ENCODE measurements at places on chromosomes 5 and 9.
A peak's percentile ranks its signal among the peaks of the same experiment; 100 is the strongest.

DNA sequence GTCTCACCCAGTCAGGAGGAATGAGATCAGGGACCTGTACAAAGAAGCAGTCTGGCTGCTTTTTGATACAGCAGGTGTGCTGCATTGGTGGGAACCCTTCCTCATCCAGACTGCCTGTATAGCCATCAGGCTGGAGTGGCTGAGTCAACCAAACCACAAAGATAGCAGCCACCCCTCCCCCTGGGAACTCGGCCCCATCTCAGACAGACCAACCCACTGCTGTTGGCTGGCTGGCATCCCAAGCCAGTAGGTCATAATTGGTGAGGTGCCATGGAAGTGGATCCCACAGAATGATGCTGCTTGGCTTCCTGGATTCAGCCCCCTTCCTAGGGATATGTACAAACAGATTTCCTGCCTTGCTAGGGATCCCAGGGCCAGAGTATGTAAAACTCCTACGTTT lies 60.9 kb downstream of the YTHDC2 start:
- DNase-seq, result no peak

DNA sequence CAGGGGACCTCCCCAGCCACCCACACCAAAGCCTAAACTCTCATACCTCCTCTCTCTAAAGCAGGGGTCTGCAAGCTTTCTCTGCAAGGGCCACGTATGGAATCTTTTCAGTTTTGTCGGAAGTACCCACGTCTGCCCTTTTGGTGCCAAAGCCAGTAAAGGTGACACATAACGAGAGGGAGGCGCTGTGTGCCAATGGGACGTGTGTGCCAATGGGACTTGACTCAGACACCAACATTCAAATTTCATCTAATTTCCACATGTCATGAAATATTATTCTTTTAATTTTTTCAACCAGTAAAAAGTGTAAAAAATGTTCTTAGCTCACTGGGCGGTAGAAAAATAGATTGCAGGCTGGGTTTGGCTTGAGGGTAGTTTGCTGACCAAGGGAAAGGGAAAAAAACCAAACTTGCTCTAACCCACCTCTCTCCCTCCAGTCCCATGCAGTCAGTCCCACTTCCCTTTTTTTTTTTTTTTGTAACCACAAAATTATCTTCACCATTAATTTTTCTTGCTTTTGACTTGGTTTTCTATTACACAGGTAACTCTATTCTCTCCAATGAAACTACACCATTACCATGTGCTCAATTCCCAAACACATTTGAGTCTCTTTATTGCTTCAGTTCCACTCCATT lies 25.5 kb downstream of the OR2V1 start:
- DNase-seq, result no peak

DNA sequence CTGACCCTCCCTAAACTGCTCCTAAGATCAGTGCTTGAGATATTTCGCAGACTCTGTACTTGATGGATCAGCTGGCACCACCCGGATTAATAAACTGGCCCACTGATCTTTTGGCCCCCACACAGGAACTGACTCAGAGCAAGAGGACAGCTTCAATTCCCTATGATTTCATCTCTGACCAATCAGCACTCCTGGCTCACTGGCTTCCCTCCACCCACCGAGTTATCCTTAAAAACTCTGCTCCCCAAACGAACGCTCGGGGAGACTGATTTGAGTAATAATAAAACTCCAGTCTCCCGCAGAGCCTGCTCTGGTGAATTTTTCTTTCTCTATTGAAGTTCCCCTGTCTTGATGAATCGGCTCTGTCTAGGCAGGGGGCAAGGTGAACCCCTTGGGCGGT lies 36.5 kb upstream of the CD180 start:
- no peak for DNase-seq

DNA sequence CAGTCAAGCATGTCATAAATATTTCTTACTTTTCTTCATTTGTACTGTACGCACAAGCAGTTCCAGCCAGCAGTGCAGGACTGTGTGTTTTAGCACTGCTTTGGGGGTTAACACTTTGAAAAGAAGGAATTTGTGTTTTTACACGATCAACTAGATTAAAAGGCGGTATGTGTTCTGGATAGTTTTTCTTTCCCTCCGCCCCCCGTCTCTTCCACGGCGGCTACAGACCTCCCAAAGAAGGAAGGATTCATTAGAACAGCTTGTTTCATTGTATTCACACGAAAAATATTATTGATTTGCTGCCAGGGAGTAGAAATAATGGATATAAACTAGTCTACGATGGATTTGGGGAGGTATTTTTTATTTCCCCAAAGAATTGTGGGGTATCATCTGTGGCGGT lies 336.8 kb upstream of the RFX3 start:
- no peak for DNase-seq

DNA sequence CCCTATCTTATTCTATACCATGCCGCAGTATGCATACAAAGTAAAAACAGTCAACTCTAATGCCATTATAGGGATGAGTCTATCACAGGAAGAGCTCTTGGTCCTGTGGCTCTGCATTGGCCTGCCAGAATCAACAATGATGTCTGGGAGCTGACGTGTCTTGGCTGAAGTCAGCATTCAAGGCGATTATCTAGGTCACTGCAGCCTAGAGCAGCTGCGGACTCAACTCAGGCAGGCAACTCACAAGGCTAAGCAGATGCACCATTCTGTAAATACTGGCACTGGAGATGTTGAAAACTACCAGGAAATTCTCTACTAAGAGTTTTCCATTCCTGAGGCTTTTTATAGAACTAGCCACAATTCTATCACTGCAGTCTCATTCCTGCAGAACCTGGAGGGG lies 13.3 kb downstream of the SPATA9 start:
- DNase-seq, result no peak

DNA sequence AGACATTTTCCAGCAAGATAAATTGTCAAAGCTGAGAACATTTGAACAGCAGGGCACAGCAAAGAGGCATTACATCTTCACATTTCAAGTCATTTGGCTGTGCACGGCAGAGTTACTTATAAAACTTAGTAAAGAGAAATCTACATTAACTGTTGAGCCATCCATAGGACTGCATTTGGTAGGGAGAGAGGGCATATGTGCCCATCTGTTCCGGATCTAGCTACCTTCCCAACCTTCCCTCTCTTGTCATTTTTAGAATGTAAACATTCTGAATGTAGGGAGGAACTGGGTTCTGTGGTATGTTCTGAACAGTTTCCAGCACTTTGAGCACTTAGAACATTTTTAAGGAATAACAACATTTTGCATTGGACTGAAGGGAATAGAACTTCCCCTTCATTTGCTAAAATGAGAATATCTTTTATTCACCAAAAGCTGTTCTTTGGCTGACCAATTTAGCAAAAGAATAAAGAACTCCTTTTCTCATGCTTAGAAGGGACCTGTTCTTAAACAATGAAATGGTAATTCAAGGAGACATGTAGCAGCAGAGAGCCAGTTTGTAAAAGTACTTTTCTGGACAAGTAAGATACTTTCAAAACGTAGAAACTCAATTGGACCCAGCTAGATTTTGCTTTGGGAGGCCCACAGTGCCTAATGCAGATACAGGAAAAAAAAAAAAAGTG lies 104.4 kb downstream of the CETN3 start:
- no peak for DNase-seq

- no peak for DNase-seq
Measured at GRCh38 chr9:7879551-7880245, 80.1 kb upstream of the DMAC1 start.

- DNase-seq, result no peak
Measured at GRCh38 chr5:44275329-44275728, 113.9 kb downstream of the FGF10 start.

DNA sequence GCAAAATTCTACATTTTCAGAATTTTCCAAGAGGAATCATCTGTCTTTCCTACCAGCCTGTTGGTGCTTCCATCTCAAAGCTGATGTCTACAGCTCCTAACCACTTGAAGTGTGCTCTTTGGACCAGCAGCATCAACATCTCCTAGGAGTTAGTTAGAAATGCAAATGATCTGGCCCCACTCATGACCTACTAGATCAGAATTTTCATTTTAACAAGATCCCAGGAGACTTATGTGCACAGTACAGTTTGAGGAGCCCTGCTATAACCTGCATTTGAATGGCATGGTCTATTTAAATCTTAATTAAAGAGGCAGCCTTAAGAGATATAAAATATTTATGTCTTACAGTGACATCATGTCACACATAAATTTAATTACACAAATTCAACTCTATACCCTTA lies 33.8 kb downstream of the ITK start:
- DNase-seq, result no peak

DNA sequence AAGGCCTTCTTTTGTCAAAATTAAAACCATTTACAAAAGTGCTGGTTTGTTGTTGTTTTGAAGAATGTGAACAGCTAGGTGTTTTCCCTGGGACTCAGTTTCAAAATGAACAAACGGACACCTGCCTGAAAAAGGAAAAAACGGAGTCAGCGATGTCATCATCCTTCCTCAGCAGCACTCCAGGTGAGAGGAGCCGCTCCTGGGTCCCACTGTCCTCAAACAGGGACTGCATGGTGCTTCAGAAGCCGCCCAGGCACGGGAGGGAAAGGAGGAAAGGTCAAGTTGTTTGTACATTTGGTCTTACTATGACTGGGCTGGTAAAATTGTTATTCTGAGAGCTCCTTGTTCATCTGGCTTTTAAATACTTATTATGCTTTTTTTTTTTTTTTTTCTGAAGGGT lies 69.0 kb upstream of the ZSWIM6 start:
- no peak for DNase-seq

- DNase-seq, result no peak
Measured at GRCh38 chr9:14309403-14309802, 4.5 kb downstream of the NFIB start.

DNA sequence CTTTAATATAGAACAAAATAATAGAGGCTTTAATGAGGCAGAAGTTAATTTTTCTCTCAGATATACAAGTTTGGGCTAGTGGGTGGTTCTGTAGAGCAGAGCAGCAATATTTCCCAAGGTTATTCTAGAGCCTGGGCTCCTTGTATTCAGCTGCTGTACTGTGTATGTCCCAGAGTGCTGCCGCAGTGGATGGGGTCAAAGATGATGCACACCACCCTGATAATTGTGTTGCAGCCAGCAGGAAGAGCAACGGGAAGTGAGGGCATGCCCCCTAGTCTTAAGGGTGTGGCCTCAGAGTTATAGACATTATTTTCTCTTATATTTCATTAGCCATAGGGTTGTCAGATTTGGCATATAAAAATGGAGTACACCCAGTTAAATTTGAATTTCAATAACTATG lies 23.9 kb upstream of the KIF4B start:
- no peak for DNase-seq

- DNase-seq, result no peak
Measured at GRCh38 chr5:134430001-134430569, 18.4 kb upstream of the CDKN2AIPNL start.

DNA sequence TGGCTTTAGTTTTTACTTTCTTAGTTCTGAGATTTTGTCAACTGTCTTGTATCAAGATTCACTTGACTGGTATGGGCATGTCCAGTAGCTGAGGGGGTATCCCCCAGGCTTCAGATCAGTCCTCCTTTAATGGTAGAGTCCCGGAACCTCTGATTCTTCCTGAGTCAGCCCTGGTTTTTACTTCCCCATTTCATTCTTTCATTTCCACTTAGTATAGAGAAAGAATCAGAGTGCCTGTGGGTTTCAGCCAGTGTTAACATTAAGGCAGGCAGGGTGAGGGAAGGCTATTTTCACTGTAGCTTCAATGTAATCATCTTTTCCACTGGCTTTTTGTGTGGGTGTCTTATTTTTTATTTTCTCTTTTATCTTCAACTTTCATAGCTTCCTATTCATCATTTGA lies 8.3 kb upstream of the COMMD10 start:
- no peak for DNase-seq

GRCh38 chr9:135023088-135023785 lies 64.2 kb upstream of the OLFM1 start:
- no peak for DNase-seq

- DNase-seq, result no peak
Measured at GRCh38 chr9:2502760-2503159, 118.8 kb upstream of the VLDLR start.

DNA sequence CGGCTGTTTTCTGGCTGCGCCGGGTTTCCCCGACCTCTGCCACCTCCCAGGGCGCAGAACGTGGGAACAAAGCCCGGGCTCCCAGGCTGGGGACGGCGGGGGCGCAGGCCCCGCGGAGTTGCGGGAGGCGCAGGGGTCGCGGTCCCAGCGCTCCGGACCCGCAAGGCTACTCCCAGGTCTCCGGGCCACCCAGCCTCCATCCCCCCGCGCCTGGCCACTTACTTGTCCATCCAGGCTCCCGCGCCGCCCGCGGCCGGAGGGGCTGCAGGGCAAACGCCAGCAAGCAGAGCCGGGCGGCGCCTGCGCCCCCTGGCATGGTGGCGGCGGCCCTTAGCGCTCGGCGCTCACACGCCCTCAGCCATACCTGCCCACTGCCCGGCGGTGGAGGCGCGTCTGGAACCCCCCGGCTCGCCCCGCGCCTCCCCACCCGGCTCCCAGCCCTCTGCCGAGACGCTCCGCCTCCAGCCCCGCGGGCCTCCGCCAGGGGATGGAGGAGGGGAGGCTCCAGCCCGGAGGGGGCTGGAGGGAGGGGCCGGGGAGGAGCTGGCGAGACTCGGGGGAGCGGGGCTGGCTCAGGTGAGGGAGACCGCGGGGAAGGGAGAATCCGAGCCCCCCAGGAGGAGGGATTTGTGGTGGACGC lies at the start of gene ADAM19:
ADAM19 (minus strand) TSS at position 395 of the 640 bp plus-strand sequence; CDS start at position 316, 79 bp downstream.
- peak; percentile 43 for DNase-seq

GRCh38 chr5:16673241-16674201 lies 56.7 kb upstream of the RETREG1 start:
- peak; percentile 8 for DNase-seq

DNA sequence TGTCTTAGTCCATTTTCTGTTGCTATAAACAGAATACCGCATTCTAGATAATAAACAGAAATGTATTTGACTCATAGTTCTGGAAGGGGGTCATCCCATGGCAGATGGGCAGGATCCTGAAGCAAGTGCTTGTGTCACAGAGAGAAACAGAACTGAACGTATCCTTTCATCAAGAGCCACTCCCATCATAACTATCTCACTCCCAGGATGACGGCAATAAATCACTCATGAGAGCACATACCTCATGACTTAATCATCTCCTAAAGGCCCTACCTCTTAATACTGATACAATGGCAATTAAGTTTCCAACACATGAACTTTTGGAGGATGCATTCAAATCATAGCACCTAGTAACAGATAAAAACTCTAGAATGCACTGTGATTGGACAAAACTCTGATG lies 142.9 kb downstream of the CAMK4 start:
- DNase-seq, result no peak

DNA sequence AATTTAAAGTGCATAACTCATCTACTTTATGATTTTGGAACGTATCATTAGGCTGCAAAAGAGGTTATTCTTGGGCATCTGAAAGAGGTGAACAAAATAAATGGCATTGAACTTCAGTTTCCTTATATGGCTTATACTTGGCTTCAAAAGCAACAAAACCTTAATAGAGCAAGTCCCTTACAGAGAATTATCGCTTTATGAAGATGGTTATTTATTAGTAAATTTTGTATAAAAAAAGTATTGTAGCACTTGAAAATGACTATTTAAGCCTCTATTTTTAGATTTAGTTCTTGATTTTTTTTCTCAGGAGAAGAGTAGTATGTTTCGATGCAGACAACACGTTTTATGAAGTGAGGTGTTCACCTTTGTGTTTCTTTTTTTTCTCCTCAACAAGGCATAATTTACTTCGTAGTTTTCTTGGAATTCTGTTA lies 2.0 kb downstream of the ERBIN start:
- no peak for DNase-seq

GRCh38 chr5:14385019-14385418 lies 196.6 kb upstream of the OTULINL start:
- DNase-seq, result no peak
